Right ventricle myocardium inferior (tissue), 1 donor: ENCODE measurements at places on chromosomes 7 and 10.
A peak's percentile ranks its signal among the peaks of the same experiment; 100 is the strongest.

DNA sequence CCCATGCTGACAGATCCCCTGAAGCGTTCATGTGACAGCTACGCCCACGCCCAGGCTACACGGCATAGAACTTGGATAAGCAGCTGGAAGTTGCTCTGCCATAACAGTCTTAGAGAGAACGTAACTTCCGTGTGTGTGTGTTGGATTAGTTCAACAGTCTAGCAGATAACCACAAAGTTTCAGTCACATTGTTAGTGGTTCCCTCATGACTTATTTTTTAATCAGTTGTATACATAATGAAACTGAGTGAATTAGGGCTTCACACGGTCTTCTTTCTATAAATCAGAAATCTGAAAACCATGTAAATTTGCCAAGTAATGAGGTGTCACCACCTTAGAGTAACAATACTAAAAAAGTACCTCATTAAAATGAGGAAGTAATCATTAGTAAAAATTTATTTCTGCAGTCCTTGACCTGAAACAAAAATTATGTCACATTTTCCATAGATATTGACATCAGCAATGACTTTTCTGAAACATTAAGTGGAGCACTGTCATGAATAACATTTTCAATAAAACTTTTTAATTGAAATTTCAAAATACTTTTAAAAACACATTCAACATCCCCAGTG lies 21.7 kb upstream of the MACC1 start:
- DNase-seq, result no peak

GRCh38 chr10:102504179-102504975 lies 605 bp downstream of the SUFU start:
- DNase-seq, result peak; percentile 71

DNA sequence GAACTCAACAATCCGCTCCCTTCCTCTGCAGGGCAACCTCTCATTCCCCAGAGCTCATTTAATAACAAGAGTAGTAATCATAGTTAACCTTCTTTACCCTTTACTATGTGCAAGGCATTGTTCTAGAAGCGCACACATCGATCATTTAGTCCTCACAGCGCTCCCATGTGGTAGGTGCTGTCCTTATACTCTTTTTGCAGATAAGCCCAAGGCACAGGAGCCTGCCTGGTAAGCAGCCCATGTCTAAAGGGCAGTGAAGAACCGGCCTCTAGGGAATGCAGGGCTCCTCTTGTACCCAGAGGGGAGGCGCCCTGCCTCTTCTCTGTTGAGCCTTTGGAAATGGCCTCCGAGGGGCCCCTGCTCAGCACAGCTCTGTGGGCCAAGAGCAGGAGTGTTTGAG lies 14.3 kb downstream of the CHST3 start:
- DNase-seq, result no peak

DNA sequence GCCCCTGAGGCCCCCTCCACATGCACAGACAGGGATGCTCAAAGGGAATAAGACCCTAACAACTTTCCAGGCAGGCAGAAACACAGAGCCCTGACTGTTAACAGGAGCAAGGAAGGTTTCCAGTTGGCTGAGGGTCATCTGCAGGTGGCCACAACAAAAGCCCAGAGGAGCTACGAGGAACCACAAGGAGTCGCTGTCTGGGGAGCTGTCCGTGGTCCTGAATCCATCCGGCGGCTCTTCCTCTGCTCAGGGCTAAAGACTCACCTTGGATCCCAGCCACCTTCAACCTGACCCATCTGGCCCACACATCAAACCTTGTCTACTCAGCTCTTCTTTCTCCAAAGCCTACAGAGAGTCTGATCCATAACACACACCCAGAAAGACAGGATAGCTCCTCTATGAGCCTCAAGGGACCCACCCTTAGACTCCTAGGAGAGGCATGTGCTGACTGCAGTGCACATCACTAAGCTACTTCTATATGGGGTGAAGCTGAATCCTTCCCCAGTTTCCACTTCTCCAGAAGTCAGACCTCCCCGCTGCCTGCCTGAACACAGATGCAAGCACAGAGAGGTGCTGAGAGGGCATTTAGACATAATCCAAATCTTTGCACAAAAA lies 104.0 kb downstream of the SLIT1 start:
- no peak for DNase-seq

DNA sequence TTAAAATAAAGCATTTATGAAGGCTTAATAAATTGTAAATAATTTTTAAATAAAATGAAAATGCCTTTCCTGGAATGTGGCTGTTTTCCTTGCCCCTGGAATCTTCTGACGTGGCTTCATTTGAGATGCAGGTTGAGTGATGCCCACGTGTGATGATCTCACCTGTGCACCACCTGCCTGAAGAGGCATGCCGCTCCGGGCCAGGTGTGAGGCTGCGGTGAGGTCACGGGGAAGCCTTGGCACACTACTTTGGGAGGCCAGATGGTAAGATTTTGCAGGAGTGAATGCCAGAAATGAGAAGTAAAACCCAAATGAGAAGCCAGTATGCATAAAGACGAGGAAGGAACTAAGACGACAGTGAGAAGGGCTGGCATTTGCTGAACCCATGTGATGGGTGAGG lies 36.2 kb downstream of the GOT1 start:
- no peak for DNase-seq

- DNase-seq, result no peak
Measured at GRCh38 chr7:157397036-157397720, 60.4 kb downstream of the DNAJB6 start.

DNA sequence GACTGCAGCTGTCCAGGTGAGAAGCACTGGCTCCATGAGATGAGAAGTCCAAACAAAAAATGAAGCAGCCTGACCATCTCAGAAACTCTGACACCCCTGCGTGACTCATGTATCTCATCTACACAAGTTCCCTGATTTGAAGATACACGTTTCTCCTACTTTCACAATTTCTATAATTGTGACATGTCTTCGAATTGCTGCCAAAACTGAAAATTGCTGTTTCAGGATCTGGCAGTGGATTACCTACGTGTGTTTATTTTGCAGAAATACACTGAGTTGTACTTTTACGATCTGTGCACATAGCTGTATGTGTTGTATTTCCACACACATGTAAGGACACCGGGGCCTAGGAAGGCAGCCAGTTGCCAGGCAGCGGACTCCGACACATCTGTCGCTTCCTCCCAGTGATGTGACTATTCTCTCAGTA lies 53.2 kb downstream of the LARP4B start:
- no peak for DNase-seq

- DNase-seq, result no peak
Measured at GRCh38 chr10:46998192-46998591, 87.0 kb downstream of the PTPN20 start.

GRCh38 chr10:12195281-12195602 lies 449 bp downstream of the NUDT5 start:
- no peak for DNase-seq

DNA sequence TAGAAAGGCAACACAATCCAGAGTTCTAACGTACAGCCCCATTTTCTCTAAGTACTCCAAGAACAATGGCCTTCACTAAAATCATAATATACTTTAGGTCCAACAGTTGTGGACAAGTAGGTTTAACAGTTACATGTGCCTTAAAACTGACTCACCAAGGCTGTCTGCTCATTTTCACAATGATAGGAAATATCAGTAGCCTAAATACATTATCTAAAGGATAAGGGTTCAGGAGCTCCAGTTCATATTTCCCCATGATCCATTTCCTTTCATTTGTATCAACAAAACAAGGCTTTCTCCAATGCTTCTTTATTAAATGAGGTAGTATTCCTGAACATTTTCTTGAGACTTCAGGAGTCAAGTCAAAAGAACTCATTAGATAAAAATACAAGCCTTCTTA lies 164.0 kb downstream of the SLC25A13 start:
- no peak for DNase-seq

DNA sequence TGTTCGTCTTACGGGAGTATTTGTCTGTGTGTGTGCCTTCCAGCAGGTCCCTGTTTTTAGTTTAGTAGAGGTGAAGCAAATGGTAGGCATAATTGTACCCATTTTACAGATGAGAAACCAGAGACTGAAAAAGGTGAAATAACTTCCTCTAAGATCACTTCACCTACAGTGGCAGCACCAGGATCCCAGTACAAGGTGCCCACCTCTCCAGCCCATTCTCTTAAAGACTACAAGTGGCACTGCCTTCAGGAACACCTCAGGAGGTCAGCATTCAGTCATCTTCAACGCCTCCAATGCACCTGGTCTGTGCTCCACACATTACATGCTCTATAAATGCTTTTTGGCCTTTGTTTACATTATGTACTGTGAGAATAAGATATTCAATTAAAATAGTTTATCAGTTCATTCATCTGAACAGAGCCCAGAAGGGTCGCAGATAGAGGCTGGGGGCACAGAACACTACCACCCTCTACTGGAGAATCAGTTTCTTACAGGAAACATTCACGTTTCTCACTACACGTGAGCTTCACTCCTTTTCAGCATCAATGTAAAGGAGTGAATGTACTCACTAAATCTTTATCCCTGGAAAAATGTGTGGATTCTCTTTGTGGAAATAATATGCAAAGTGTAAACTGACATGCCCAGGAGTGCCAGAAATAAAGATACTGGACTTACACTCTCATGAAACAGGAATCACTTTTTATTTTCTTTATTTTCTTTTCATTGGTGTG lies 45.5 kb upstream of the ABLIM1 start:
- no peak for DNase-seq

DNA sequence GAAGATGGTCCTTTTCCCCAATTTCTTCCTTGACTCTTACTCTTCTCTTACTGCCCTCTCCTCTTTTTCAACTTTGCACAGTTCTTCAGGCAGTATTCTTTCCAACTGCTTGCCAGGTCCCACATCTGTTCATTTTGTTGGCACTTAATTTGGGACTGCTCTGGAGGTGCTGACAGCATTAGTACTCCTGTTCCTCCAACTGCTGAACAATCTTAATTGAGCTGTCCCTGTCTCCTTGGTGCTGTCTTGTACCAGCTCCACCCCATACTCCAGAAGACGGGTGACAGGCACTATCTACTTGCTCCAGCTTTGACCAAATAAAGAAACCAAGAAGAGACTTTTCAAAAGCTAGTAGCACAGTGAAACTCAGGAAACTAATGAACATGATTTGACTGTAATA lies 160.0 kb downstream of the PDE1C start:
- DNase-seq, result no peak

GRCh38 chr7:106166651-106167342 lies 54.7 kb upstream of the SYPL1 start:
- no peak for DNase-seq

DNA sequence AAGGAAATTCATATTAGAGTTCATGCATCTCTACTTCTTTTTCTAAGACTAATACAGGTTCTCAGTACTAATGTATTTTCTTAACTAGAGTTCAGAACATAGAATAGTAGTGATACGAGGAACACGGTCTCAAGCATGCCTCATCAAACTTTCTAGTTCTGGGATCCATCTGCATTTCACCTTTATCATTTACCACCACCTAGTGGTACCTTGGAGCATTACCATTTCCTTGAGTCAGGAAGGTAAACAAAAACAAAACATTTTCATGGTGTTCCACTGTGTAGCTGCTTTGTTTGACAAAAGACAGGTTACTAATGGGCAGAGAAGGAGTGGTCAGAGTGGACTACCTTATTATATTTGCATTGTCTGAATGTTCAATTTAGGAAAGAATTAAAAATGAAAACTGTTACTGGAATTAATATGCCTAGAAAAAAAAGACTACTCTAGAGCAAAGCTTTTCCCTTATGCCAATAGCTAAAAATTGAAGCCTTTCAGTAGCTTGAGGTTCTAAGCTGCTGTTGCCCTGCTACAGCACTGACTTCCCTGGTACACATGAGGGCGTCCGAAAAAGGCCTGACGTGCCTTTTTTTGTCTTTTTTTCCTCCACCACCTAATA lies 44.5 kb downstream of the STARD3NL start:
- DNase-seq, result no peak

DNA sequence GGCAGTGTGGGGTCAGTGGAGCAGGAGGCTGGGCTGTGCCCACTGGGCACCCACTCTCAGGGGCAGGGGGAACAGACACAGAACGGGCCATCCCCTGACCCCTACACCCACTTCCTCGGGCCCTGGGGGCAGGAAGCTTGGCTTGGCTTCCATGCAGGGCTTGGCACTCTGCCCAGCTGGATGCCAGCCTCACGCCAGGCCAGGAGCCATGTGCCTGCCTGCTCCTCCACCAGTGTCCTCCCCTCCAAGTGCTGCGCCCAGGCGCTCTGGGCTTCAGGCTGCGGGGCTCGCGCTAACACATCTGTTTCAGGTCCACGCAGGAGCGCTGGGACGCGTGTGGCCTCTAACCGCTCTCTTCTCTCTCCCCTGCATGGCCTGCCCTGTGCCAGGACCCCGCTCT lies 12.7 kb downstream of the LDB3 start:
- DNase-seq, result peak; percentile 84

- DNase-seq, result no peak
Measured at GRCh38 chr10:97163781-97164501, 21.8 kb downstream of the SLIT1 start.

DNA sequence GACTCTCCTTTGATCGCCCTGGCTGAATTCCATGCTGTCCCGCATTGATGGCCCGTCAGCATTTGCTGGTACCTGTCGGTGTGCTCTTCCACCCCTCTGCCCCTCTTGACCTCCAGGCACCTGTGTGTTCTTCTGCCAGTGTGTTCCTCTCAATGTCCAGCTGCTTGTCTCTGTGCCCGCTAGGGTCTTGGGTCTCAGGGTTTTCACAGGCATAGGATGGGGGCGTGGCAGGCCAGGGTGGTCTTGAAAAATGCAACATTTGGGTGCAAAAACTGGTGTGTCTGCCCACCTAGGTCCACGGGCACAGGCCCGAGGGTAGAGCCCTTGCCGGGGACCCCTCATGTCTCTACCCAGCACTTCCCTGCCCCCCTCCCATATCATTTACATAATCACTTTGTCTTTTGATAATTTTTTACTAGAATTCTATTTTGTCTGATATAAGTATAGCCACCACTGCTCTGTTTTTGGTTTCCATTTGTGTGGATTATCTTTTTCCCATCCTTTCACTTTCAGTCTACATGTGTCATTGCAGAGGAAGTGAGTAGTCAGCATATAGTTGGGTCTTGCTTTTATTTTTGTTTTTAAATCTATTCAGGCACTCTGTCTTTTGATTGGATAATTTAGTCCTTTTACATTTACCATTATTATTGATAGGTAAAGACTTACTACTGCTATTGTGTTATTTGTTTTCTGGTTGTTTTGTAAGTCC lies 46.6 kb upstream of the ADRA2A start:
- DNase-seq, result no peak
